ENCODE measurements at places on chromosomes 12 and 14.

DNA sequence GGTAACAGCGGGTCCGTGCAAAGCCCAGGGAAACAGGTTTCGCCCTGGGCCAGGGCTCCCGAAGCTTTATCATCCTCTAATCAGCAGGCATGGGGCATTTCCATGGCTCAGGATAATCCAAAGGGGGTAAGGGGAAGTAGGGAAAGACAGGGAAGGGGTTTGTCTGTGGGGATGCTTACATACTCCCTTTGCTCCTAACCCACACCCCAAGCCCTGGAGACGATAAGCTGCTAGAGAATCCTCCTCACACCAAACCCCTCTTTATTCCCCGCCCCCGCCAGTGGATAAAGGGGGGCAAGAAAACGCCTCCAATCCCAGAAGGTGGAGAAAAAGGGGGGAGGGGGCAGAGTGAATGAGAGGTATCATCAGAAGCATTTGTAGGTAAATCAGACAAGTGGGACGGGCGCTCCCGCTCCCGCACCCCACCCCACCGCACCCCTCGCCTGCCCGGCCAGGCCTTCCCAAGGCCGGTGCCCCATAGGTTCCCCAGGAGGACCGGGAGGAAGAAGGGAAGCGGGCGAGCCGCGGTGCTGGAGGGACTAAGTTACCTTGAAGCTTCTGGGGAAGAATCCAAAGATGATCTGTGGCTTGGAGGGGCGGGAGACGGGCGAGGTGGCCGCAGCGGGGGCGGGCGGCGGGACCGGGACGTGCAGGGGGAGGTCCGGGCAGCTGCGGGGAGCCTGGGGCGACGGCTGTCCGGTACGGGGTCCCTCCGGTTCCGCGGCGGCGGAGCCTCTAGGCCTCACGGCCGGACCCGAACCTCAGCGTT, 762 bp downstream of the PPP2R5E start:
- DNase-seq = peak; percentile 28

GRCh38 chr14:99158150-99158549, 113.8 kb downstream of the BCL11B start:
- no peak for DNase-seq

GRCh38 chr14:29339494-29340172, 573.0 kb downstream of the FOXG1 start:
- DNase-seq = no peak

GRCh38 chr12:50677858-50678257, 86.0 kb upstream of the ATF1 start:
- DNase-seq = no peak

- no peak for DNase-seq
These were observed 265.5 kb upstream of the GRIP1 start for GRCh38 chr12:66944365-66944764.

GRCh38 chr12:127984386-127985055, 282.4 kb upstream of the TMEM132C start:
- DNase-seq = no peak

- no peak for DNase-seq
These were observed 16.7 kb downstream of the CHST11 start for GRCh38 chr12:104473374-104473983.

DNA sequence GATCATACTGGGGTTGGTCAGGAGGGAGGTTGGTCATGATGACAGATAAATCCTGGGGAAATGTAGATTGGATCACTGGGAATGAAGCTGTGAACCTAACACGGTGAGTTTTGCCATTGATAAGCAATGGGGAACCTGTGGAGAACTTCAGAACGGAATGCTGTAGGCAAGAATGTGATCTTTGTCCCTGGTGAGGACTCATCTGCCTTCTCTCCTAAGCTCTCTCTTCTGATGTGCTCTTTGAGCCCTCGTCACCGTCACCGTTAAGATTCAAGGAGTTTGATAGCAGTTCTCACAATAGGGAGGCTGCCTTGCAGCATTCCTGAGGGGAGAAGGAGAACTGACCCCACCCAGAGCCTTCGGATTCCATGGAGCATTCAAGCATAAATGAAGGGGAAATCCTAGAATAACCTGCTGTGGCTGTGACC, 217.6 kb downstream of the ANO6 start:
- no peak for DNase-seq

- no peak for DNase-seq
These were observed 227.3 kb upstream of the DAAM1 start for GRCh38 chr14:58961045-58961731.

DNA sequence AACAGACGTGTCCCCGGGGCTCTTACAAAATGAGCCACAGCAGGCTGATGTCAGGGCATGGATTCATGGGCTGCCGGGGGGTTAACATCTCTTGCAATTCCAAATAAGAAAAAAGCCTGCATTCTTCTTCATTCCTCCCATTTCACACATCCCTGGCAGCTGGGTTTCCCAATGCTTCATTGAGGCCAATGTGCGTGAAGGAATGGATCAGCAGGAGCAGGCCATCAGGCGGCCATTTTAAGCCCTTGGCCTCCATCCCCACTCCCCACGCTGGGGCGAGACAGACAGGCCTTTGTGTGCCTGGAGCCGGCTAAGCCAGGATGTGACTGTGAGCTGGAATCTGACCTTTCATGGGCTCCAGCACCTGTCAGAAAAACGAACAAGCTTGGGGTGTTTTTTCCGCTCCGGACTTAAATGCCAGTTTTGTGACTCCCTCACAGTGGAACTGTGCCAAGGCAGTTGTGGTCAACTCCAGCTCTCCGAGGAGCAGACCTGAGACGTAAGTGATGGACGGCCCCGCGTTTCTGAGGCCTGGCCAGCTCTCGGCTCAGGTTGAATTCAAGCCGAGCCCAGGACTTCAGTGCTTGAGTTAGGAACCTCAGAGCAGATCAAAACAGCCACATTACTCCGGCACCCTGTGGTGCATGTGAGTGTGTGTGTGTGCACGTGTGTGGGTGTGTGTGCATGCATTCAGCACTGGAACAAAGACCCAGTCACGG, 133.1 kb downstream of the TMEM30B start:
- no peak for DNase-seq

GRCh38 chr12:79415746-79416435, 274.9 kb downstream of the PAWR start:
- peak; percentile 32 for DNase-seq

- no peak for DNase-seq
These were observed 99.8 kb downstream of the METTL25 start for GRCh38 chr12:82458101-82458500.

DNA sequence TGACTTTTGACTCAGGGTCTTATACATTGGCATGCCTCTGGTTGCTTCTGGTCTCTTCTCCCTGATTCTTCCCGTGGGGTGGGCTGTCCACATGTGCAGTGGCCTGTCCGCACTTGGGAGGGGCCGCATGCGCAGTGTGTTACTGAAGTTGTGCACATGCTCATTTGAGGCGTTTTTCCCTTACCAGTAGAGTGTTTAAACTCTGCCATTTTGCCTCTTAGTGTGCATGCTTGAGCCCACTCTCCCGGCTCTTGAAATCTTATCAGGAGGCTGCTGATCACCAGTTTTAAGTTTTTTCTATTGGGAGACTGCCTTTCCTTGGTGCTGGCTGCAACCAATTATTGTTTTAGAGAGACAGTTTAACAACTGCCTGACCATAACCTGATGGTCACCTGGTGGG, 32.1 kb upstream of the HECTD1 start:
- no peak for DNase-seq

DNA sequence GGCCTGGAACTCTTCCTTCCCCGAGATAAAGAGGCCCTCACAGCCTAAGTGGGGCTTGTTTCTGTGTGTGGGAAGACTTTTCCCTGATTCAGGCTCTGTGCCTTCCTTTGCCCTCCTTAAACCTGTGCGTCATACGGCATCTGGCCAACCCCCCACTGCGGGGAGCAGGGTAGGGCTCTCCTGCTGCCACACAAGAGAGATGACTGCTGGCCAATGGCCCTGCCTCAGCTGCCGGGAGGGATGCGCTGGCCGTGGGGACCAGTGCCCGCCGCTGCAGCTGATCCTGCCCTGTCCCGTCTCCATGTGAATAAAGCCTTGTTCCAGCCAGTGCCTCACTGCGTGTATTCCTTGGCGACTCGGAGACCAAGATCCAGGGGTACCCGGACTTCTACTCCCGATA, 42.5 kb upstream of the BEGAIN start:
- no peak for DNase-seq

GRCh38 chr12:131830914-131831571, 2.9 kb downstream of the MMP17 start:
- peak; percentile 50 for DNase-seq

GRCh38 chr12:54363047-54363446, 1.2 kb downstream of the GPR84 start:
- no peak for DNase-seq

DNA sequence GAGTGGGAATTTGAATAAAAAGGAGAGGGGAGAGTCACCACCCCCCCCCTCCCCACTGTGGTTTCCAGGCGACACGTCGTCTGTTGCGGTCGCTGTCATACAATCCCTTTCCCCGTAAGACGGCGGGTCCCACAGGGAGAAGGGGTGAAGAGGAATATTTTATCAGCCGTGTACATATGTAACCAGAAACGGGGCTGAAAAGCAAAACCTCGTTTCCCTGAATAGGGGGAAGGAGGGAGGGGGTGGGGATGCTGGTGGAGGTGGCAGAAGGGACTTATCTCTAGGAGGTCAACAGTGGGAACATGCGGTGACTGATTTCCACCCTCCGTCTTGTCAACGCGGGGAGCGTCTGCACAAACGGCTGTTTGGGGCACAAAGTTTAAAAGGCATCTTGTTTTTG, 171.4 kb downstream of the RBM19 start:
- peak; percentile 94 for DNase-seq

DNA sequence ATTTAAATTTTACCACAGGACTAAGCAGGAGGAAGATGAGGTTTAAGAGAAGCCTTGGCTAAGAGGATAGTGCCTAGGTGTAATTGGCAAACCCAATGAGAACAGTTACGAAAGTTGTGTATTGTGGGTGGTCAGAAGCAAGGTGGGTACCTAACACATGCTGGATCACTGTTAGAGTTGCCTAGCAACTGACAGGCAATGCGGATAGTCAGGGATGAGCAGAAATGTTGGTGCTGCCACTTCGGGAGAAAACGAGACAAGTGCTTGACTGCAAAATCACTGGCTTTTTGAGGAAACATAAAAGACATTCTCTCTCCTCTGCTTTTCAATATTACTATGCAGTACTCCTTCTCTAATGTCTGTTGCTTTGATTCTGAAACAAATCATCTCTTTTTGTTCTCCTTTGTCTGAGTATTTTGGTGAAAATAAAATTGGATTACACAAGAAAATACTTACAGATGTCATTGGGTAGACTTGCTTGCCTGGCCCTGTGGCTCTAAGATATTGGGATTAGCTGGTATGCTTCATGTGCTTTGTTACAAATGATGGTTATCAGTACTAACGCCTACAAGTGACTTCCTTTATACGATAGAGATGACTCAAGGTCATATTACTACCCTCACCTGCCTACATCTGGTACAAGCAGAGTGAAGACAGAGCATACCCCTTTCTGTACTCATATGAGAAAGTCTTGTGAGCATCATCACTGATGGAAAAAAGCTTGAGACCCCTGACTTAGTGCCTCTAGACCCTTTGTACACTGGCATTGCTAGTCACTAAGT, 48.0 kb downstream of the TDP1 start:
- no peak for DNase-seq

GRCh38 chr14:91580876-91581577, 70.9 kb upstream of the PPP4R3A start:
- DNase-seq = no peak

GRCh38 chr14:101506211-101506925, 54.9 kb upstream of the DIO3 start:
- DNase-seq = no peak

DNA sequence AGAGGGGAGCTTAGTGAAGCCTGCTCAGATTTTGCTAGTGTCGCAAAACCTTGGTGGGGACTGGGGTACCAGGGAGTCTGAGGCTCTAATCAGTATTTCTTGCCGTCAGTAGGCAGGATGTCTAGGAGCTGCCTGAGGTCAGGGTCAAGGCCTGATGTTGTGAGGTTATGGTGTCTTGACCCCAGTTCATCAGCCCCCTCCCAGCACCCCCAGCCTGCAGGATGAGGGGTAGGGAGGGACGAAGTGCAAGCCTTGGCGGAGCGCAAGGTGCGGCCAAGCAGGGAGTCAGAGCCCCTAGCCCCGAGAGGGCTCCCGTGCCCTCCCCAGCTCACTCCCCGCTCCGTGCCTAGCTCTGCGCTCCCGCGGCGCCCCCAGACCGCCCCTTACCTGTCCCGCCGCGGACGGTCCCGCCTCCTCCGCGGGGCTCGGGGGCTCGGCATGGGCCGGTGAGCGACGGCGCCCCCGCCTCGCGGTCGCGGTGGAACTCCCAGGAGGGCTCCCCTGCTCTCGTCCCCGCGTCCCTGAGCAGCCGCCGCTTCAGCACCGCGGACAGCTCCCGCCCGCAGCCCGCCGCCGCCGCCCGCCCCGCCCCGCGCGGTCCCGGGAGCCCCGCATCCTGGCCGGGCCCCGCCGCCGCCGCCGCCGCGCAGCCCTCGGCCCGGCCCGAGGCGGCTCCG, 347 bp downstream of the SYNDIG1L start:
- peak; percentile 38 for DNase-seq

- DNase-seq = no peak
These were observed 38.2 kb upstream of the GNPNAT1 start for GRCh38 chr14:52829527-52830185.

DNA sequence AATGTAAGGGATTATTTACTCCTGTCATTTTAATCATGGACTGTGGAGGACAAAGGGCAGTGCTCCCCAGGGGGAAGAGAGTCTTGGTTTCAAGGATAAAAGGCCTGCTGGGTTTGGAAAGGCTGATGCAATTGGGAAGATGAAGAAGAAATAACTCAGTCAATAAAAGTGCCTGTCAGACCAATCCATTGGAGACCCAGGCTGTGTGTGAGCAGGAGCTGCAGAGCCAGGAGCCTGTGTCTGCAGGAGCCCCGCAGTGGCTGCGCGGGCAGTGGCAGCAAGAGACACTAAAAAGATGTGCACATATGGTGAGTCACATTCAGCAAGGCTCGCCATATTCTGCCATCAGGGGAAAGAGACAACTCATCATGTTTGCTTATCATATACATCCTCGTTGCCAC, 90.4 kb downstream of the CRACR2A start:
- DNase-seq = peak; percentile 11

GRCh38 chr12:27524839-27525753, 1.1 kb downstream of the PPFIBP1 start:
- DNase-seq = peak; percentile 57

GRCh38 chr12:34402899-34403705, 380.8 kb downstream of the ALG10 start:
- no peak for DNase-seq

GRCh38 chr14:87049950-87050349, 943.0 kb downstream of the GALC start:
- DNase-seq = peak; percentile 65

GRCh38 chr12:112239020-112239419, 113.7 kb downstream of the TRAFD1 start:
- peak; percentile 18 for DNase-seq

GRCh38 chr14:82313889-82314288, 780.2 kb upstream of the SEL1L start:
- no peak for DNase-seq

- DNase-seq = no peak
These were observed 39.9 kb downstream of the GXYLT1 start for GRCh38 chr12:42104784-42105183.

Data from OCI-M1 (cell line).